ENCODE measurements at places on chromosomes 2 and 18.
A peak's percentile ranks its signal among the peaks of the same experiment; 100 is the strongest.

GRCh38 chr2:135740206-135740605, 1.4 kb upstream of the UBXN4 start:
- no peak for DNase-seq

- DNase-seq, result no peak
Observed at GRCh38 chr2:4188561-4188960, 485.2 kb downstream of the DCDC2C start.

DNA sequence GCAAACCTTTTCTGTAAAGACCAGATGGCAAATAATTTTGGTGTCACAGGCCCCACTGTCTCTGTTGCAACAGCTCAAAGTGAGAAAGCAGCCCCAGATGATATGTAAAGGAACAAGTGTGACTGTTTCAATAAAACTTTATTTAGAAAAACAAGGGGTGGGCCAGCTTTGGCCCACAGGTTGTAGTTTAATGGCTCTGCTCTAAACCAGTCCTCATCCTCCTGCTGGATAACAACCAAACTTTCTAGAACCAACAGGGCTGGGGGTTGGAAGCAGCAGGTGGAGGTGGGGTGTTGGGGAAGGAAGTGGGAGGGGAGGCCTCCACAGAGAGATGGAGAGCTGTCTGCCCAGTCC, 28.8 kb upstream of the INHBB start:
- DNase-seq, result no peak

DNA sequence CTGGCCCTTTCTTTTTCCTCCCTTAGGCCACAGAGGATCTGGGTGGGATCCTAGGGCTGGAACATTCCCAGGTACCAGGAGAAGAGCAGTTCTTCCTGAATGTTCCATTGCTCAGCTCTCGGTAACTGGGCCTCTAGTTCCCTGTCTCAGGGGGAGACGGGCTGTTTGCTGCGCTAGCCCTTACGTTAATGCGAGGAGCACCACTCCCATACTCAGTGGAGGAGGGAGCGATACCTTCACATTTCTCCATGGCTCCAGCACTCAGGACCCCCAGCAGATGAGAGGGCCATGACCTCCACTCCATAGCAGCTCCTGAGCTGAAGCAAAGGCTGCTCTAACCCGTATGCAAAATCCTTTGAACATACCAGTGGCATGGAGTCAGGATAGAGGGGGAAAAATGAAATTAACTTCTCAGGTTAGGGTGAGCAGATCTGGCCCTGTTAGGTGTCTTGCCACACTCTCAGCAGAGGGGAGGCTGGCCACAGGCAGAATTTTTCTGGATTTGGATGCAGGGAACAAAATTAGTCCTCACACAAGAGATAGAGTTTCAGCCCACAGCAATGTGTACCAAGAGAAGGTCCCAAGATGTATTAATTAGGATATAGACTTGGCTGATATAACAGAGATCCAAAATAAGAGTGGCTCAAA, 206.7 kb downstream of the ZFP36L2 start:
- DNase-seq, result no peak

DNA sequence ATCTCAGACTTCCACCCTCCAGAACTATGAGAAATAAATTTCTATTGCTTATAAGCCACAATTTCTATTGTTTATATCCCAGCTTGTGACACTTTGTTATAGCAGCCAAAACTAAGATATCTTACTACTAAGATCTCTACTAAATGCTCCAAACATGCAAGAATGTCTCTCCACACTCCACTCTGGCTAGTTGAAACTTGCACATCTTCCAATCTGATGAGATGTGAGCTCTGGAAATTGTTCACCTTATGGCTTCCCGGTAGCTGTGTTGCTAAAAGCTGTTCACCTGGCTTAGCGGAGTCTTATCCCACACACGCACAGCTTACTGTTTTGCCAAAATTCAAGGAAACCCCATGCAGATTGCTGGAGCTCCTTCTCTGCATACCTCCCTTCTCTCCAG, 43.9 kb downstream of the PKDCC start:
- DNase-seq, result no peak

- no peak for DNase-seq
Observed at GRCh38 chr2:44459739-44460138, 98.0 kb downstream of the CAMKMT start.

DNA sequence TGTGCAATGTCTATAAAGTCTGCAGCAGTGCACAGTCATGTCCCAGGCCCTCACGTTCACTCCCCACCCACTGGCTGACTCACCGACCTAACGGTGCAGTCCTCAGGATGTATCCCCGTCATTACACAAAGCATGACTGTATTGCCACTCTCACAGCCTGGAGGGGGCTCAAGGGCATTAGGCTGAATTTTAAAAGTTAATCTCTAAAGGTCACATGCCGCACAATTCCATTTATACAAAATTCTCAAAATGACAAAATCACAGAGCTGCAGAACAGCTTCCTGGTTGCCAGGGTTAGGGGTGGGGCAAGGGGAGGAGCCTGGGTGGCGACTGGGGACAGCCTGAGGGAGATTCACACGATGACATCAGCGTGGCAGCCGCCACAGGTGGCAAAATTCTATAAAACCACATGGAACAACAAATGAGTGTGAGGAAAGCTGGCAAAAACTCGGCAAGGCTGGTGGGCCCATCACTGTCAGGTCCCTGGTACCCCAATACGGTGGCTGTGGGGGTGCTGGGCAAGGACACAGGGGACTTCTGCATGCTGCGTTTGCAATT, 97.6 kb downstream of the NDUFA10 start:
- peak; percentile 25 for DNase-seq

DNA sequence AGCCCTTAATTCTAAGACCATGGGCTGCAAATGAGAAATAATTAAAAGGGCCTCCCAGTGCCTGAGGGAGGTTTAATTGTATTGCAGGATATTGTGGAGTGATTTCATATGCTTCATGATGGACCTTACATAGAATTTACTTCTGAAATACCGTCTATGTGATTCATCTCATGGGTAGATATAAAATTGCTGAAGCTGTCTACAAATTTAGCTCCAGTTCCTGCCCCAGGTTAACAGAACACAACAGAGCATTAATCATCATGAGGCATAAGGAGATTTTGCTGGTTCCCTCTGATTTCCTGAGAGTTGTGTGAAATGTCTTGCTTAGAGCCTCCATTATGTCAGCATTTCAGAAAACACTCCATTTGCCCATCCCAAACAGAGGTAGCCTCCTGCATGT, 770 bp downstream of the UPP2 start:
- DNase-seq, result no peak

GRCh38 chr2:239721991-239722759, 303.0 kb downstream of the NDUFA10 start:
- DNase-seq, result no peak

DNA sequence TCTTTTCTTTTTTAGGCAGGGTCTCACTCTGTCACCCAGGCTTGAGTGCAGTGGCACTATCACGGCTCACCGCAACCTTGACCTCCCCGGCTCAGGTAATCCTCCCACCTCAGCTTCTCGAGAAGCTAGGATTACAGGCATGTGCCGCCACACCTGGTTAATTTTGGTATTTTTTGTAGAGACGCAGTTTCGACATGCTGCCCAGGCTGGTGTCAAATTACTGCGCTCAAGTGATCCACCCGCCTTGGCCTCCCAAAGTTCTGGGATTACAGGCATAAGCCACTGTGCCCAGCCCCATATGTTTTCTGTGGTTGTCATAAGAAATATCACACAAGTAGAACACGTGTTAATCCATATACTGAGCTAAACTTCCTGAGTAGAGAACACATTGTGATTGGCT, 14.6 kb downstream of the ENOSF1 start:
- no peak for DNase-seq

- DNase-seq, result no peak
Observed at GRCh38 chr2:234404957-234405356, 91.9 kb downstream of the ARL4C start.

GRCh38 chr18:48725562-48725961, 186.7 kb downstream of the CTIF start:
- DNase-seq, result no peak

DNA sequence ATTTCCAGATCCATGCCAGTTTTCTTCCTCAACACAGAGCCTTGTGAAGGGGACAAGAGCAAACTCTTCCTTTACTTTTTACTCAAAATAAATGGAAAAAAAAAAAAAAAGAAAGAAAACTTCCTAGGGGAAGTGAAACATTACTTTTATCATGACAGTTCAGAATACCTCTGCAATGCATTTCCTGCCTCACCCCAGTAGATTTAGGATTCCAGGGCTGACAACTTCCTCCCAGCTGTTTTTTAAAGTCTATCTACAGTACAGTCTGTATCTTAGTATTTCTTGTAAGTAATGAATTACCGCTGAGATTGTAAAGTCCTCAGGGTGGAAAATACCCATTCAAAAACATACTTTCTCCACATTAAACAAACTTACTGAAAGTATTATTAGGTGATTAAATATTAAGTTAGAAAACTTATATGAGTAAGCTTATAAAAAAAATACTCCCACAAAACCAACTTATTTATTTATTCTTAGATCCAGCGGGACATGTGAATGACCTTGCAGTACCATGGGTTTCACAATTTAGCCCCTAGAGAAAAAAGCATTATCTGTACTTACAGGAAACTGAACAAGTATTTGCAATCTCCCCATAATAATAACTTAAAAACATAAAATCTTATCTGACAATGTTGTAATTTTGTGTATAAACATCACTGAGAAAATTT, 117.7 kb downstream of the RBMS1 start:
- no peak for DNase-seq

DNA sequence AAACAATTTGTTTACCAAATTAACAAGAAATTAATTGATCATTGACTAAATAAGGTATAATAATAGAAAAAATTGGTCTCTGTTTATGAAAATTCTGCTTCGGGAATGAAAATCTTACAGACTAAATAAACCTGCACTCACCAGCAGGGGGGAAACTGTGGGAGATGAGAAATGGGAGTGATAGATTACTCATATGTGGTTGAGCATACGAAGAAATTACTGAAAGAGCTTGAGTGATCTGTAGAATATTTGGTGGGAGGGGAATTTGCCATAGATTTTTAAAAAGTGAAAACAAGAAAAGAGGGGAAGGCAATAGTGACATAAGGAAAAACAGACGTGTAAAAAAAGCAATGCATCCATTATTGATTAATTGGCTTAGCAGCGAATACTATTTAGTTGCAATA, 2.2 kb downstream of the HMSD start:
- no peak for DNase-seq

GRCh38 chr2:154551649-154552048, 146.8 kb upstream of the KCNJ3 start:
- no peak for DNase-seq

DNA sequence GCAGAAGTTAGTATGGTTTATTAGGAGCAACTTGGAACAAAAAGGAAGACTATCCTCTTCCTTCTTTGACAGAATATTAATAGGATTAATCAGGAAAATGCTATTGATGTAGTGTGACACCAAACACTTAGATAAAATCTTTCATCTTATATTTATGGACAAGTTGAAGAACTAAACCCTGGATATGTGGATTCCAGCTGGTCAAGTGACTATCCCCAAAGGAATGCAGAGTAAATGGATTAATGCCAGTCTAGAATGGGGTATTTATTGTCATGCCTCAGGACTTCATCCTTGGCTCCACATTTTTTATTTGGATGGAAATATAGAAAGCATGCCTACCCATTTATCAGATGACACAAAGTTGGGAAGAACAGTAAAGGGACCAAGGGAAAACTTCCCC, 124.0 kb upstream of the TTC39C start:
- no peak for DNase-seq

- no peak for DNase-seq
Observed at GRCh38 chr18:67583621-67584020, 67.1 kb upstream of the DSEL start.

DNA sequence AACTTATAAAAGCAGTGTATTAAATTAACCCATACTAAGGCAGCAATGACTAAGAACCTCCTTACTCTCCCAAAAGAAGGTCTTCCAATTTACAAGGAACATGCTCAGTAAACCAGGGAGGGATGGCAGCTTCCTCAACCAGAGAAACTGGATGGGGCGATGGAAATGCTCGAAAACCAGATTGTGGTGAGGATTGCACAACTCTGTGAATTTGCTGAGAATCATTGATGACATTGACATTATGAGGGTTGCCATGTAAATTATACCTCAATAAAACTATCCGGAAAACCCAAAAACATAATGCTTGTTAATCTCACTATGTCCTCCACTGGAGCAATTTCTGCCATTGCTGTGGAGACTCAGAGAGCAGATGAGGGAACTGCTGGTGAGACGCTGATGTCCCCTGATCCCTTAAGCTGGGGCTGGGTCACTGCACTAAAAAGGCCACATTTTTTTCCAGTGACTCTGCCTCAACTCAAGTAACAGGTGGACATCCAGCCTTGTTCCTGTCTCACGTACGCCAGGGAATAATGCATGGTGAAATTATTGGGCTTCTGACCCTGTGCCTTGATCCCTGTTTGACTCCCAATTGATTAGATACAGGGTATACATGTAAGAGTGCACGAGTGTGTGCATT, 288.3 kb downstream of the CYP26B1 start:
- DNase-seq, result no peak

GRCh38 chr2:76280686-76281085, 570.0 kb upstream of the GCFC2 start:
- DNase-seq, result no peak

GRCh38 chr2:30756051-30756719, 51.1 kb downstream of the CAPN13 start:
- DNase-seq, result no peak

GRCh38 chr2:96099861-96100798, 16.2 kb downstream of the ADRA2B start:
- no peak for DNase-seq

DNA sequence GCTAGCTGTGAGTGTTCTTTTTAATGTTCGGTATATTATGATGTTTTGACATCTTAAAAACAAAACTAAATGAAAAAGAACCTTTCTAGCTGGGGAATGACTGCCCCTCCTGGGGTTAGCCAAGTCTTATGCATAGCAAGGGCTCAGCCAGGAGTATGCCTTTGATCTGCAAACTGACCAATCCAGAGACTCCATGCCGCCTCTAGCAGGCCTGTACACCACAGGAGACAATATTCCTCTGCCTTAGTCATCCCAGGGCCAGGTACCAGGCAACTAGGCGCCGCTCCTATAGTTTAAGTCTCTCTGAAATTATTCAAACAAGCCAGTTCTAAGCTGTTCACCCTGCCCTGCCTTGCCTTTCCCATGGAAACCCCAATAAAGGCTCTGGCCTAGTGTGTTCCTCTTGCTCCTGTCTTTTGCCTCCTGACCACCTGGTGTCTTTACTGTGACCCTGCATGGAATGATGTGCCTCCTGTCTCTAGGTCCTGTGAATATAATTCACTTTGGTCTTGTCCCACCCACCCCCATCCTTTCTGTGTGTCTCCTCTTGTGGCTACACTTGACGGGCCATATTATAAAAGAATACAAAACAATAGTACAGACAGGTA, 52.0 kb upstream of the CHN1 start:
- no peak for DNase-seq

DNA sequence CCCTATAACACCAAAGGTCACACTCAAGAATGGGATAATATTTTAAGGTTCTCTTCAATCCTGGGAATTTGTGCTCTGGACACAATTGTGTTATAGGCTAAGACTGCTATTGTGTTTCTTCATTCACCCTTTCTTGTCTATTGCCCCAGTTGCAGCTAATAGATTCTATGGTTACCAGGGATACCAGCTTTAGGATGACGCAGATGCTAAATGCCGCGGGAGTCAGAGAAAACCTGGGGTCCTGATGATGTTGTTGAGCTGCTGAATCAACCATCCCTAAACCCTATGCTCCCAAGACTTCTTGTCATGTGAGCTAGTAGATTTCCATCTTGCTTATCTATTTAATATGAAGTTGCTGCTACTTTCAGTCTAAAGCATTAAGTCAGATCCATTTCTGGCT, 5.4 kb downstream of the CRYGD start:
- DNase-seq, result no peak

- DNase-seq, result no peak
Observed at GRCh38 chr18:9663377-9663776, 44.7 kb upstream of the RAB31 start.

All from activated T-helper 1 cell treated with Interleukin-2 at 50 U/mL for 16 hours (primary cell).